Left cardiac atrium (tissue), 4 donors: ENCODE measurements at places on chromosomes 11 and 22.

DNA sequence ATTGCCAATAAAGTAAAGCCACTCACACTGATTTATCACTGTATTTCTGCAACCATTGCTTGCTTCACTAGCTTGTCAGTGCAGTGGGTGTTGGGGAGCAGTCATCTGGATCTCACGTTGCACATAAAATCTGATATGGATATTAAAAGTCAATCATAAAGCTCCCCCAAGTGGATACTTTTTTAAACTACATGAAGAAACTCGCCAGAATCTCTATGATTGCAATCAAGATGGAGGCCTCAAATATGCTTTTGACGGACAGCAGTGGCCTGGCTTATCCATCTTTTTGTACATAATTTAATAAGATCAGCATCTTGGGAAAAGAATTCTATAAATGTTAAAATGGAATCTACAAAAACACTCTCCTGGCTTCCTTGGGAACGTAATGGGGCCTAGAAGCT is 137.7 kb downstream of the WT1 start:
- DNase-seq: no peak

DNA sequence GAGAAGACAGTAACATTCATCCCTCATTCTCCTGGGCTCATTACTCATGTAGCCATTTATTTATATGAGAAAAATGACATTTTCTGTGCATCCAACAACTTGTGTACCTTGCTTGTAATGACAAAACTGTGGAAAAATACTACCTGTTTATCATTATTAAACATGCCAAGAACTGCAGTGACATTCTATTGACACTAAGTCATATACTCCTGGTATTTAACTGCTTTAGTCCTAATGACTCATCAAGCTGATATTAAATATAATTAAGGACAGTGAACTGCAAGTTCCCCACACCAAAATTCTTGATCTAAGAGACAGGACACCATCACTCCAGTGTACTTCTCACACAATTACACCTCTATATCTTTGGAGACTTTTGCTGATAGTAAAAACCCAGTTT is 1328.7 kb upstream of the RAG2 start:
- no peak for DNase-seq

- DNase-seq: peak; percentile 23
Observed at GRCh38 chr22:46030231-46030880, 53.4 kb upstream of the WNT7B start.

- DNase-seq: no peak
Observed at GRCh38 chr22:29480512-29481264, 670 bp downstream of the NEFH start.

DNA sequence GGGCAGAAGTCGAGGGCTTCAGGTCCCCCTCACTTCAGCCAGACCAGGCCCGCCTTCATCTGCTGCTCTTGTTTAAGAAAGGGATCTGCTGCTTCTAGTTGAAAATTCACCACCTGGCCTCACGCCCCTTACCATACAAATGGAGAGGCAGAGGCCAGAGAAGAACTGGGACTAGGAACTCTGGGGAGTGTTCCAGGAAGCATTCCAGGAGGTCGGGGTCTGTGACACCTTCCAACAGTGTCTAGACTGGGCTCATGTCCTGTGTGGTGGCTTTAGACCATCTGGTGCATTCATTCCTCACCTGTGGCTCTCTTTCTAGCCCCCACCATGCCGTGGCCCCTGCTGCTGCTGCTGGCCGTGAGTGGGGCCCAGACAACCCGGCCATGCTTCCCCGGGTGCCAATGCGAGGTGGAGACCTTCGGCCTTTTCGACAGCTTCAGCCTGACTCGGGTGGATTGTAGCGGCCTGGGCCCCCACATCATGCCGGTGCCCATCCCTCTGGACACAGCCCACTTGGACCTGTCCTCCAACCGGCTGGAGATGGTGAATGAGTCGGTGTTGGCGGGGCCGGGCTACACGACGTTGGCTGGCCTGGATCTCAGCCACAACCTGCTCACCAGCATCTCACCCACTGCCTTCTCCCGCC is 12.3 kb downstream of the TSKU start:
- DNase-seq: no peak

GRCh38 chr11:101825531-101825930 is 89.3 kb upstream of the CEP126 start:
- no peak for DNase-seq

- no peak for DNase-seq
Observed at GRCh38 chr11:68202165-68202564, 10.9 kb downstream of the KMT5B start.

GRCh38 chr11:2834503-2835273 is 50.9 kb downstream of the CDKN1C start:
- no peak for DNase-seq

- no peak for DNase-seq
Observed at GRCh38 chr22:44460287-44460686, 37.7 kb downstream of the RTL6 start.

GRCh38 chr11:71568704-71569349 is 3.5 kb downstream of the KRTAP5-10 start:
- DNase-seq: no peak

DNA sequence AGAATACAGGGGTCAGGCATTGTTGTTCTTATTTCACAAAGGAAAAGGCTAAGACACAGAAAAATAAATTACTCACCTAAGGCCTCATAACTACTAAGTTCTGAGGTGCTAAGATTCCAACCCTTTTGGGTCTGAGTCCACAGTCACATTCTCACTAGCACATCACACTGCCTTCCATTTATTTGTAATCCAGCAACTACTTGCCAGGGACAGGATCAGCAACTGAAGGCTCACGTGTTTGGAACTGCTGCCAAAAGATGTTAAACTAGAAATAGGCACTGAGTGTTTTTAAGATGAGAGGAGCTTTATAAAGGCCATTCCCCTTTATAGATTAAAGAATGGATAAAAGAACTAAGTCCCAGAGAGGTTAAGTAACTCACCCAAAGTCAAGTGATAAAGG is 58.0 kb downstream of the CADM1 start:
- DNase-seq: no peak

DNA sequence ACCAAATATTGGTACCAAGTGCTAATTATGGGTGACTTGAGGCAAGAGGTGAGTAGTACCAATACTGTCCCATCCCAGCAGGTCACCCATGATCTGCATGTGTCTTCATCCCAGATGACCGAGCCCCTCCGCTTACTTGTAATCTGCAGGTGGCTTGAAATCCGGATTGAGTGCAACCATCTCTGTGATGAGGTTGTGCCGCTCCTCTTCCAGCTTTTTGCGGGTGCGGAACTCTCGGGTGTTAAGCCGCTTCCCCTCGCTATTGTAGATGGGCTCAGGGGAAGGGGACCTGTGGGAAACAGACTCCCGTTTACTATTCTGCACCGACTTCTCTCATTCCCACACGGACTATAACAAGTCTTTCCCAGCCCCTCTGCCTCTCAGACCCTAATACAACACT is 8.2 kb downstream of the SF1 start:
- peak; percentile 14 for DNase-seq
